IMR-90 (cell line): ENCODE measurements at places on chromosomes 5 and 9. TPM values are rescaled to one million over a fixed set of nuclear protein-coding genes. Genes with fewer than 3 reads are reported as not detected.

- no peak for DNase-seq
Observed at GRCh38 chr5:8726383-8727036, 819.4 kb downstream of the SEMA5A start.

Gene UGT3A1
- total RNA-seq: not detected in 2 replicates

Gene TSLP
- total RNA-seq: 0.28 and 0.54 TPM in 2 replicates

DNA sequence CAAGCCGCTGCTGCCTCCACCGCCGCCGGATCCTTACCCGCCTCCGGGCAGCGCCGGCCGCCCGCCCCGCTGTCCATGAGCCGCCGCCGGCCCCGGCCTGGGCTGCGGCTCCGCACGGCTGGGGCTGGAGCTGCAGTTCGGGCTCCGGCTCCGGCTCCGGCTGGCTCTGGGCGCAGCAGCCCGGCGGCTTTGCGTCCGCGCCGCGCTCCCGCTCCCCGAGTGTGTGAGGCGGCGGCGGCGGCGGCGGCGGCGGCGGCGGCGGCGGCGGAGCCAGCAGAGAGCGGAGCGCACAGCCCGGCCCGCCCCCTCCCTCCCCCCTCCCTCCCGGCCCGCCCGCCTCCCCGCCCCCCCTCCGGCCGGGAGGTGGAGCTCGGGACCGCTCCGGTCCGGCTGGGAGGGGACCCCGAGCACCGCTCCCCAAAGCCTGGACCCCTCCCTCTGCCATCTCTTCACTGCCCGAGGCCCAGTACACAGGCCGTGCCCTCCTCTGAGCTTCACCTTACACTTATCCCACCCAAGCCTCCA is at the start of gene PCDH1:
Gene PCDH1 (minus strand): TSS at position 225 of the 525 bp plus-strand sequence. CDS start 148 bp downstream, at position 77.
- DNase-seq: peak; percentile 14

Gene AGXT2
- total RNA-seq: not detected in 2 replicates

DNA sequence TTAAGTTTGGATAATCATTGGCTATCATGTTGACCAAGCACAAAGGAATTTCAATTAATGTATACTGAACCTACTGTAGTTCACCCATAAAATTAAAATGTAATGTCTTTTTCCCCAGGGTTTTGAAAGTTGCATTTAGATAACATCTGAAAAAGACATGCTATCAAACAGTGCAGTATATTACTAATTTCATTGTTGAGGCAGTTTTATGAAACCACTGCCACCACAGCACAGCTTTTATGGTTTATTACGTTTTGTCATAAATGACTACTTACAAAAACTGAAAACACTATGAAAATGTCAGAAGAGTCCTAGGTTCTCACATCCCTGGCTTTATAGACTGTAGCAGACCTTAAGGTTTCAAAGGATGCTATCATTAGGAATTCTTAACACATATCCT is 32.0 kb upstream of the HAPLN1 start:
- DNase-seq: no peak

Gene SHISAL2B
- not detected in 2 replicates for total RNA-seq

- no peak for DNase-seq
Observed at GRCh38 chr5:73939557-73939956, 313.6 kb downstream of the ARHGEF28 start.

GRCh38 chr5:2335733-2336515 is 415.6 kb downstream of the IRX2 start:
- no peak for DNase-seq

DNA sequence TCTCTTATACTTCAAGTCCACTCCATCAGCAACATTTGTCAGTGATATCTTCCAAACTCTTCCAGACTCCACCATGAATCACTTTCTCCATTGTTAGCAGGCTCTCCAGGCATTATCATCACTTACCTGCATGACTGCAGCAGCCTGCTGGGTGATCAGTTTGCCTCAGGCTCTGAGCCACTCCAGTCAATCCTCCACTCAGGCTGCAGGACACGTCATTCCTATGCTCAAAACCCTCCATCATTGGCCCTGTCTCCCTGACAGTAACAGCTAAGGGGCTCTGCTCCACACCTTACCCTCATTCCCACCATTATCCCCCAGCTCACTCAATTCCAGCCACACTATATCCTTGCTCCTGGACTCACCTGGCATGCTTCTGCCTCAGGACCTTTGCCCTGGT is 10.7 kb downstream of the DIRAS2 start:
- DNase-seq: no peak

GRCh38 chr5:181160152-181160754 is 12.9 kb downstream of the OR2V2 start:
- DNase-seq: peak; percentile 59

DNA sequence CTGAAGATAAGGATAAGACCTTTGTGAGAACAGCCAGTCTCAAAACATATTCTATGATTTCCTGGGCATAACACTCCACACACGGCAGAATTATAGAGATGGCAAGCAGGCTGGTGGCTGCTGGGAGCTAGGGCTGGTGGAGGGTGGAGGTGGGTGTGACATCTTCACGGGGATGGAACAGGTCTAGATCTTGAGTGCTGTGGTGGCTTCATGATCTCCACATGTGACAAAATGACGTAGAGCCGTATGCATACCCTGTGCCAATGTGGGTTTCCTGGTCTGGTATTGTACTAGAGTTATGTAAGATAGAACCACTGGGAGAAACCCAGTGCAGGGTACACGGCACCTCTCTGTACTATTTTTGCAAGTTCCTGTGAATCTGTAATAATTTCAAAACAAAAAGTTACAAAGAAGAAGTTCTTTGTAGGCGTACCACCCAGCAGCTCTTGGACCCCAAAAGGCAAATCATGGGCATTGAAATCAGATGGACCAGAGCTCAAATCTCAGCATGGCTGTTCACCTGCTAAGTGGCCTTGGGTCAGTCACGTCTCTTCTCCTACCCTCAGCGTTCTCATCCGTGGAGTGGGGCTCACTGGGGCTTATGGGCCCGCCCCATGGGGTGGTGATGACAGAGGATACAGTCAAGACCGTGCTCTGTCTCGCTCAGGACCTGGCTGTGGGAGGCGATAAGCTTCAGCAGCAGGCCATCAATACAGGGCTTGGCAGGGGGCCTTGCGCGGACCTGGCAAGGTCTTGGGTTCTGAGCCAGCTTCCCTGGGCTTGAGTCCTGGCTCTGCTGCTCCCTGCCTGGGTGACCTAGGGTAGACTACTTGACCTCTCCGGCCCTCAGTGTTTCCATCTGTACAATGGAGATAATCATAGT is 74.7 kb upstream of the UNC5A start:
- DNase-seq: no peak

DNA sequence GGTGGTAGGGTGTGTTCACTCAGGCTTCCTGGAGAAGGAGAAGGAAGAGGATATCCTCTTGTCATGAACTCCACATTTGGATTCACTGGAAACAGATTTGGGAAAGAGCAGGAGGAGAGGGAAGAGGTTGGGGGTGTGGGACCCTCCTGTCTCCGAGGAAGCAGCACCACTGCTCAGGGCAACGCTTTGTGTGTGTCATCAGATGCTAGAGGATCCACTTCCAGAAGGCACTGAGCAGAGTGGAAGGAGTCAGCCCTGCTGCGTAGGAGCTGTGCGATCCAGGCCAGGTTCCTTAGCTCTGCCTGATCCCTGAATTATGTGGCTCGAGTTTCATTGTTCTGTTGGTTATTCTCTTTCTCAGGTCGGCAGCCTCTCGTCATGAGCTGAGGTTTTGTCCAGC is 37.3 kb upstream of the TJP2 start:
- DNase-seq: no peak

- peak; percentile 31 for DNase-seq
Observed at GRCh38 chr5:172862165-172862801, 28.2 kb downstream of the ERGIC1 start.

Gene FOXI1
- total RNA-seq: not detected in 2 replicates

Gene IFNA13
- not detected in 2 replicates for total RNA-seq

- DNase-seq: no peak
Observed at GRCh38 chr5:139378941-139379361, 4.1 kb downstream of the SLC23A1 start.

- peak; percentile 27 for DNase-seq
Observed at GRCh38 chr5:151154931-151155774, 2.4 kb downstream of the ANXA6 start.

GRCh38 chr5:106020894-106021293 is 1649.8 kb downstream of the EFNA5 start:
- DNase-seq: peak; percentile 72

Gene WDR38
- total RNA-seq: not detected in 2 replicates

DNA sequence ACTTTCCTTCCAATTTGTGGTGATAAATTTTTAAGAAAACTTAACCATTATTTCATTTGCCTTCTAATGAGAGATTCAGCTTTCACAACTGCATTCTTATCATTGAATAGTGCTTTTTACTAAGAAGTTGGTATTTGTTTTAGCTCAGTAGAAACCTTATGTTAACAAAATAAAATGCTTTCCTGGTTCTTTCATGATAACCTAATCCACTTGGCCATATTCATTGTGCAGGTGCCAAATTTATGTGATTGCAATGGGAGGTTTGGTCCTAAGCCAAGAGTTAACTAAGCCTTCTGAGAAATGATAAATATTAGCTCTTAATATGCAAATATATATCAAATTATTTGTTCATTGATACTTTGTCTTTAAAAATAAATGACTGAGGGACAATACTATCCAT is 141.1 kb upstream of the TLE4 start:
- no peak for DNase-seq

DNA sequence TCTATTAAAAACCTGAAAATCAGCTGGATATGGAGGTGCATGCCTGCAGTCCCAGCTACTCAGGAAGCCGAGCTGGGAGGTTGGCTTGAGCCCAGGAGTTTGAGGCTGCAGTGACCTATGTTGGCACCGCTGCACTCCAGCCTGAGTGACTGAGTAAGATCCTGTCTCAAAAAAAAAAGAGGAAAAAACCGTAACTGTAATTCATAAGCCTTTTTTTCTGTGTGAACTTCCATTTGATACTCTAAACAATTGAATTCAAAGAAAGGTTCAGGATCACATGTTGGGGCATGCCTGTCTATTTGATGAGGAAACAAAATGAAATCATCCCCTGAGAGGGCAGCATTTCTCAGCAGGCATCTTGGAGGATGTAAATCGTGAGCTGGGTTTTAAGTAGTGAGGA is 38.8 kb downstream of the ITGA2 start:
- peak; percentile 82 for DNase-seq

DNA sequence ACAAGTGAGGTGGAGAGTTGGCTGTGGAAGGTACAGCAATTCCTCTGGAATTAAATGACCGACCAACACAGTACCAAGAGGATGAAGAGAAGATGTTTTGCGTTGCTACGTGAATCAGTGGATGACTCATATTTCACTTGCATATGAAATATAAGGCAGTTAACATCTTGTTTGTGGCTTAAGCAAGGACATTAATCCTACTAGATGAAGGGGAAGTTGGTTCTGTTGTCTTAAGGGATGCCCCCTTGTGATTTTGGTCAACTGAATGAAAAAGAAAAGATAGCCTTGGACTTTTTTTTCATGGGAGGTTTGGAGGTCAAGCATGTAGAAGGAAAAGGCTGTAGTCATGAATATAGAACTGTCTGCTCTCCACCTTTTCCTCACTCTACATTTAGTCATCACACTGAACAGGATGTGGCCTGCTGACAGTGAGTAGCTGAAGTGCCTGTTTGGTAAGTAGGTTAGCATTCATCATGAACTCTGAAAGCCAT is 33.9 kb downstream of the VLDLR start:
- DNase-seq: peak; percentile 96

Gene EQTN
- total RNA-seq: not detected in 2 replicates

Gene IFNA2
- not detected in 2 replicates for total RNA-seq

Gene ACER2
- 1.6 and 1.9 TPM in 2 replicates for total RNA-seq

- DNase-seq: peak; percentile 87
Observed at GRCh38 chr5:33843579-33843978, 48.2 kb downstream of the ADAMTS12 start.

- DNase-seq: no peak
Observed at GRCh38 chr5:10410662-10411061, 31.0 kb upstream of the ROPN1L start.

GRCh38 chr9:116843863-116844620 is 156.9 kb downstream of the TRIM32 start:
- DNase-seq: no peak

Gene ANKRD18B
- total RNA-seq: 13.4 and 14.7 TPM in 2 replicates

- no peak for DNase-seq
Observed at GRCh38 chr9:128404560-128404959, 16.1 kb upstream of the CERCAM start.

DNA sequence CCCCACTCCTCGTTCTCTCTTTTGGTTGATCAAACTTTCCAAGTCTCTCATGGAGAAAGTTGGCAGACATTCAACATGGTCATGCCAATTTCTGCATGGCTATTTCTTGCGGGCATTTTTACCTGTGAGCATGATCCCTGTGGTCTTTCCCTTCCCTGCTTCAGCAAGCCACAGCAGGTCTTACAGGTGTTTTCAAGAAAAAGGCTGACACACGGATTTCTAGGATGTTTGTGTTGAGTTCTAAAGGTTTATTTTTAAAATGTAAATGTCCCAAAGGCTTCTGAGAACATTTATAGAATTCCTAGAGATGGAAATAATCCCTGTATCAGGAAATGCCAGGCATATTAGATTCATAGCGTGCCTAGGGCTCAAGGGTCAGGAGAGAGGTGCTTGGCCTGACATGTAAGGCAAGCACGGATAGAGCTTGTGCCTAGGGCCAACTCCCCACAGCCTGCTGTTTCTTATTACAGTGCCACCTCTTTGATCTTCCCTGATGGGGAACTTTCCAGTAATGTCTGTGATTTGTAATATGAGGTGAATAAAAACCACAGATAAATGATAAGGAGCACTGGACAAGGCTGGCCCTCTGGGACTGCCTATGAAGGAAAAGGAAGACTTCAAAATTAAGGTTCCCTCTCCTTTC is 79.8 kb downstream of the MUSK start:
- DNase-seq: no peak

Gene ACTBL2
- total RNA-seq: 1.6 and 1.7 TPM in 2 replicates

DNA sequence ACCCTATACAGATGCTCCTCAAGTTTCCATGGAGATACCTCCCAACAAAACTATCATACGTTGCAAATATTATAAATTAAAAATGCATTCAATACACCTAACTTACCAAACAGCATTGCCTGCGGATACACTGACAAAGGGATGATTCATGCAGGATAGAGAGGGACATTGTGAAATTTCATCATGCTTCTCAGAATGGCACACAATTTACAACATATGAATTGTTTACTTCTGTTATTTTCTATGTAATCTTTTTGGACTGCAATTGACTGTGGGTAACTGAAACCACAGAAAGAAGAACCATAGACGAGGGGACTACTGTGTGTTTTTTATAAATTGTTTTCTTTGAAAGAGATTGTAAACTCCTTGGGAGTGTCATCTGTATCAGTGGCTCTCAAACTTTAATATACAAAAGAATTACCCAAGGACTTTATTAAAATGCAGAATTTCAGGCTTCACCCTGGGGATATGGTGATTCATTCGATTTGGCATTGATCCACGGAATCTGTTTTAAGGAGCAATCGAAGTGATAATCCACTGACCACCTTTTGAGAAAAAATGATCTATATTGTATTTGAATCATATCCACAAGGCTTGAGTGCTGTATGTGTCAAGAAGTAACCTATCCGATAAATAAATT is 146.4 kb downstream of the SGCD start:
- DNase-seq: peak; percentile 66

Gene MIER3
- total RNA-seq: 22.9 and 26.7 TPM in 2 replicates

- DNase-seq: no peak
Observed at GRCh38 chr9:116705531-116705930, 18.4 kb downstream of the TRIM32 start.
